ENCODE measurements at places on chromosomes 4 and X.

DNA sequence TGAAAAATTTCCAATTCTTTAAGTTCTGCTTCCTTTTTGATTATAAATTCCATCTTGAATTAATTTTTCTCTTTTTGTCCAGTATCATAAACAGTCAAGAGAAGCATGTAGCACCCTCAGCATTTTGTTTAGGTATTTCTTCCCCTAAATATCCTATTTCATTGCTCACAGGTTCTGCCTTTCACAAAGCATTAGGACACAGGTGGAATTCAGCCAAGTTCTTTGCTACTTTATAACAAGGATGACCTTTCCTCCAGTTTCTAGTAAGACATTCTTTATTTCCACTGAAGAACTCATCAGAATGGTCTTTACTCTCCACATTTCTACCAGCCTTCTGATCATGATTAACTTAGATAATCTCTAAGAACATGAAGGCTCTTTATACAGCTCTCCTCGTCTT is 7.4 kb downstream of the SLC9B1 start:
- DNase-seq: no peak

DNA sequence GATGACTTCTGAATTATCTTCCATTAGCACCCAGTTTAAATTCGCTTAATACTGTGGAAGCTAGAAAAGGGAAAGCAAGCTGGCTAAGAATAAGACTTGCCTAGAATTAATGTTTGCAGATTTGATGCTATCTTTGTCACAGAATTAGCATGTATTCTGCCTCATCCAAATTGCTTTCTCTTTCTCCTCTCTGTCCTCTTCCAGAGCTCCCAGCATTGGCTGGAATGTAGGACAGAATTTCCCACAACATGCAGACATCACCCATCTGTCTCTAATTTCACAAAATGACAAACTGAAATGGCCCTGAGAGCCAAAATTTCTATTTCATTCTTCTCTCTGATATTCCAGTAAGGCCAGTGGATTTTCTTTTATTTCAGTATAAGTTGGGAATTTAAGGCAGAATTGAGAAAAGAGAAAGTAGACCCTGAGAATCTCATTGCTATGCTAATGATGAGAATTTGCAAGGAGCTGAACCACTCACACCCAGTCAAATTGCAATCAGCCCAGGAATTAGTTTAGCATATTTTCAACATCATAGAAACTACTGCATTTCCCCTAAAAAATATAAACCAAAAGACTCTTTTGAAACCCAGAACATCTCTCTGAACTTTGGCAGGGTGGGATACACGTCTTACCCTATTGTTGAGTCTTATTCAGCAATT is 188.8 kb downstream of the RCHY1 start:
- DNase-seq: no peak

- no peak for DNase-seq
These were observed 256.1 kb upstream of the GIMD1 start for GRCh38 chr4:106624671-106625070.

DNA sequence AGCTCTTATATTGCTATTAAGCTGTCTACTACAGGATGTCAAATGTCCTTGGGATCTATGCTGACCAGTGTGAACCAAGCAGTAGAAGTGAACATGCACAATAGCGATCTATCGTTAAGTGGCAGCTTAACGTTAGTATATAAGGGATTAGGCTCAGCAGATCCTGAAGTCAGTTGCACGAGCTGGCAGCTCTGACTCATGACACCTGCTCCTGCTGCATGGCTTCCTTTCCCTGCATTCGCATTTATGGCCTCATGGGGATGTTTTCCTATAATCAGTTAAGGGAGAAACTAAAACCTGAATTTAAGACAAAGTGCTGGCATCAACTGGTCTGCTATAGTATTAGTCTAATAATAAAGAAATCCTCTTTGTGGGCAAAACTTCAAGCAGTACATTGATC is 12.7 kb upstream of the MCUB start:
- DNase-seq: no peak

GRCh38 chrX:55452833-55453124 is 852 bp downstream of the MAGEH1 start:
- no peak for DNase-seq

DNA sequence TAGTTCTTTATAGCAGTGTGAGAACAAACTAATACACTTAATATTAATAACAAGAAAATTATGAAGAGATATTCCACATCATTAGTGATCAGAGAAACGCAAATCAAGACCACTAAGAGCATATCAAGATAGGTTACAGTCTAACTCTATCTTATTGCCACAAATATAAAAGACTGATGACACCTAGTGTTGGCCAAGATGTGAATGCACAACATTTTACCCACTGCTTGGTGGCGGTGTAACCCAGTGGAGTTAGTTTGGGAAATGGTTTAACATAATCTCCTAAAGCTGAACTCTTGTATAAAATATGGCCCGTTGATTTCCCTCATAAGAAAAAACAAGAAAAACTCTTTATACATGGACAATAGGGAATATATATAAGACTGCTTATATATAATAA is 92.4 kb downstream of the SLITRK2 start:
- DNase-seq: no peak

DNA sequence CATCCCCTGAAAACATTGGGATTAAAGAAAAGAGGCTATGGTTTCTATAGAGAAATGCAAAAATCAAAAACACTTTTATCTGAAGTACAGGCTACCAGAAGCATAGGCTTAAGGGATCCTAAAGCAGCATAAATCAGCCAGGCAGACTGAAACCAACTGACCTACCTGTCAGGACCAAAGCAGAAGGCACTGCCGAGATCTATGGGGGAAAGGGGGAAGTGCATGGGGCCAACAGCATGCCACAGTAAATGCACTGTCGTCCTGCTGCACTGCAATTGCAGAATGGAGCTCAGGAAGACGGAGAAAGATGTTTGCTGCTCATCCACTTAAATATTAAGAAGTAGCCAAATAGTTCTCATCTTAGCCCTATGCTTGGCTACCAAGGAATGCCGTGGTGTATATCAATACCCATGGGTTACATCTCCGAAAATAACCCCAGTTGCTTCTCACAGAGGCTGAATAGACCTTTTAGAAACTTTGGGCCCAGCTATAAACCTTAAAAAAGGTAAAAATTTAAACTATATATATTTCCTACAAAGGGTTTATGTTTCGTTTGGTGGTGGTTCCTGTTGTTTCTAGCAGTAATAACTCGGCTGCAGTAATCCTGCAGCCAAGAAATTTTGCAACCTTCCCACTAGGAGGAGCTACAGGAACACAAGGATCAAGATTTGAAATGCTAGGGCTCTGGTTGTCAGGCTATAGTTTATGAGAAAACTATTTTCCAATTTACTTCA is 312.2 kb upstream of the DIAPH2 start:
- no peak for DNase-seq

GRCh38 chr4:8732092-8732491 is 139.5 kb downstream of the CPZ start:
- no peak for DNase-seq

DNA sequence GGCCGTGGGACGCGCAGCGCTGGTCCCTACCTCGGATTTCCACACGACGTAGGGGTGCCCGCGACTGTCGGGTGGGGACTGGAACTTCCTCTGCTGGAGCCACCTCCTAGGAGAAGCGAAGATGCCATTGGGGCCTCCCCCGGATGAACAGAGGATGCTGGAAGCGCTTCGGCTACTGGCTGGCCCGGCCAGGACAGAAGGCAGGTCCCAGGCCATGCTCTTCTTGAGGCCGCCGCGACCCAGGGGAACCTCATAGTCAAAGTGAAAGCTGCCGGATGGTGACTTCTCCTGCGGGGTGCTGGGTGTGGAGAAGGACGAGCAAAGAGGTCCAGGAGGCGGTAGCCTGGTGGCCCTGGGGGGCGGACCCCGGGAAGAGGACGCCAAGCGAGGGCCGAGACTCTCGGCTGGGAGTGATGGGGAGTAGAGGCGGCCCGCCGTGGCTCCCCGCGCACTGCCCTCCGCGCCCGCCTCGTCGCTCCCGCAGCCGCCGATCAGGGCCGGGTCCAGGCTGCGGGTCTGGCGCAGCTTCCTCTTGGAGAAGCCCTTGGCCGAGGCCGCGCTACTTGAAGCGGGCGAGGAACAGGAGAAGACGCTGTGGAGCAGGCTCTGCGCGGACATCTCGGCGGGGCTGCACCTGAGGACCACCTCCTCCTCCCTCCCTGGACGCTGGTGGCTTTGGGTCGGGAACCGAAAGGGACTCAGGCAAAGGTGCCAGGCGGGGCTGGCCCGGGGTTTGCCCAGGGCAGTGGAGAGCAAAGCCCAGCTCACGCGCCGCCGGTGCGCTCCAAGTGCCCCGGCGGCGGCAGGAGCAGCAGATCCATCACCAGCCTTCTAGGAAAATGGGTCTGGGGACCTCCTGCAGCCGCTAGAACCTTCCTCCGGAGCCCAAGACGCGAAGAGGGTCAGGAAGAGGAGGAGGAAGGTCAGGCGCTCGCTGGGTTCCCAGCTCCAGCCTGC is 1.2 kb downstream of the ARHGAP6 start:
- no peak for DNase-seq

DNA sequence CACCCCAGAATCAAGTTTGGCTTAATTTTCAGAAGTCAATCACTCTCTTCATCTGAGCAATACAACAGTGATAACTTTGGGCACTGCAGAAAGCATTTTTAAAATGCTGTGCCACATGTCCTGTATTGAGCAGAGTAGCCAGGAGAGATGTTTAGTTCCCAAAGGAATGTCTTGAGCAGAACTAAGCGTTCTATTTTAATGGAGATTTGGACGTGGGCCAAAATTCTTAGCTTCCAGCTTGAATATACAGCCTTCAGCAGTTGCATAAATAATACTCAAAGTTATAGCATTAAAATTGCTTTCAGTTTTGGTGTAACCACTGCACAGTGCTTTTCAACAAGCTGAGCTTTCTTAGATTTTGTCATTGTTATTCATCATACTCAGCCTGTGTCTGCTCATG is 679.2 kb downstream of the NLGN4X start:
- no peak for DNase-seq

DNA sequence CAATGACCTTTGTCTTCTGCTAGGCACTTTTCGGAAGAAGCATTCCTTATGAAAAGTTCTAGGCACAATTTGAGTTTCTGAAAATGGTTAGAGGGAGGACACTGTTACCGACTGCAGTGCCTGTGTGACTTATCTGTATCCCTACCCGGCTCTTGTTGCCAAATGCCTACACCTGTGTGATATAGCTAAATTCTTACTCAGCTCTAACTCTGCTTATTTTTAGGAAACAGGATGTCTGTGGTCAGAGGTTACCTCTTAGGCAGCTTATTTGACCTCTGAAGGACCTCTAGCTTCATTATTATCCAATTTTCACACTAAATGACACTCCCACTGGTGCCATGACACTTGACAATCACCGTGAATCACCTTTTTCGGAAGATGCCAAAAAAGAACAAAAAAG is 561.1 kb upstream of the SMIM31 start:
- no peak for DNase-seq

DNA sequence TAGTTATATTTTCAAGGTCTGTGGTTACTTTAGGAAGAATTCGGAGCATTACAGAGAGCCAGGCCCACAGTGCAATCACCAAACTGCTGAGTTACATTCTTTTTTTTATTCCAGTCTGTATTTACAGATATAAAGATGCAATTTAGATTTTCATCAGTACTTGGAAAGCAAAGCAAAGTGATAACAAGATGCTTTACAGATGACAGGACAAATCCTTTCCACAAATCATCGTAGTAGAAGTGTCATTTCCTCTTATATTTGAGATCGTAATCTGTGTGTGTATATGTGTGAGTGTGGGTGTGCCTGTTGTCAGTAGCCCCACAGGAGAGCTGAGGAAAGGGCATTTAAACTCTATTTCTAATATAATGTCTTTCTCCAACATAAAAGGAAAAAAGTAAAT is 1893.7 kb downstream of the STIM2 start:
- no peak for DNase-seq

GRCh38 chrX:42290608-42291007 is 367.3 kb upstream of the CASK start:
- DNase-seq: no peak

DNA sequence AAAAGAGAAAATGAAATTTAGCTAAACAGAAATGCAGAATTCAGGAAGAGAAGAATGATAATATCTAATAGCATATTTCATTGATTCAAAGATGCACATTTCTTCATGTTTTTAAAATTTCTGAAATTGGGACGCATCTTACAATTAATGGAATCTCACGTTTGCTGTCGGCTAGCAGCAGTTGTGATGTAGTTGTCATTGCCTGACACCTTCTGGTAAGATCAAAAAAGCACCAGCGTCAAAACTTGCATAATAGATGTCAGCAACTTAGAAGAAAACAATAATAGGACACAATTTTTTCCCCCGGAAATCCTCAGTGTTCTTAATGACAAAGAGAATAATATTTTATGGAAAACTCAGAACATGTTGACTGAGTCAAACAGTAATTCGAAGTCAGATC is 29.8 kb upstream of the SLC7A3 start:
- DNase-seq: no peak

DNA sequence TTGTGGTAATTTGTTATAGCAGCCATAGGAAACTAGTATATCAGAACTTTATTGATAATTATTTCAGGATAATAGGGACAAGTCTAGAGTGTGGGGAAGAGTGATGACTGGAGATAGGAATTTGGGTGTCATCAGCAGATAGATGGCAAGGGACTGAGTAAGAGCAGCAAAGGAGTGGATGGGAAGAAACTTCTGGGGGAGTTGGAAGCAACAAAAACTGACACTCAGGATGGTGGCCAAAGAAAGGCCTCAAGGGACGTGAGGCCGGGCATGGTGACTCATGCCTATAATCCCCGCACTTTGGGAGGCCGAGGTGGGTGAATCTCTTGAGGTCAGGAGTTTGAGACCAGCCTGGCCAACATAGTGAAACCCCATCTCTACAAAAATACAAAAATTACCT is 9.1 kb upstream of the SLC25A5 start:
- DNase-seq: no peak

GRCh38 chr4:67785528-67785927 is 31.3 kb upstream of the GNRHR start:
- no peak for DNase-seq

DNA sequence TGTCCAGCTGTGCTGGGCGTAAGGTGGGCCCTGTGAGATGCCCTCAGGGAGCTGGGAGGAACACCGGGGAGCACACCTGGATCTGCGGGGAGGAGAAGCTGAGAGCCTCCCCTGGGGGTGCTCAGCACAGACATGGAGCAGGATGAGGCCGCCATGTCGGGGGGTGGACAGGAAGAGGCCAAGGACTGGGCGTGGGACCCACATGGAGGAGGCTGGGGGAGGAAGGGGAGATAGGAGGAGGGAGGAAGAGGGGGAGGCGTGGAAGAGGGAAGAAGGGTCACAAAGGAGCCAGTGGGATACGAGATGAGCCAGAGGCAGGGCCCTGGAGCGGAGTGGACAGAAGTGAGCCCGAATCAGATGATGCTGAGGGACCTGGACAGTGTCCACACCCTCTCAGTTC is 66.3 kb downstream of the ZFYVE28 start:
- no peak for DNase-seq

GRCh38 chr4:52889778-52890520 is 27.8 kb downstream of the RASL11B start:
- no peak for DNase-seq

Data from activated T-helper 1 cell treated with anti-CD3 and anti-CD28 coated beads, Interleukin-12 subunit alpha, Interleukin-12 subunit beta, Interleukin-2, Interleukin-4 antibody, amounts not matched to agents 30 ng/mL and 10 ng/mL and 1 ng/mL, durations not matched to agents 14 hours and 24 hours and 36 hours (primary cell).